Iris pigment epithelial cell (primary cell): ENCODE measurements at places on chromosomes 5 and 9.

DNA sequence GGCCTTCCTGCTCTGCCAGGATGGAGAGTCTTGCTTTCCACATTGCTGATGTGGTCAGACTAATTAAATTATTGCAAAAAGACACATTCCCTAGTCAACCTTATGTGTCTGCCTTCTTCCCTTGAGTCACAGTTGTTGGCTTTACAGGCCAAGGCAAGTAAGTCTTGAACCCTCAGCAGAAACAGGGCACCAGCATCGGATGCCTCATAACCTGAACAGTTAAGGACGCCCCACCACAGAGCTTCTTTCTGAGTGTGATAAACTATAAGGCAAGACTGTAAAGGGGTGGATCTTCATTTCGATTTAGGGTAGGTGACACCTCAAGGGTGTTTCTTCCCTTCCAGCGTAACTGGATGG lies 670 bp upstream of the KIF2A start:
- DNase-seq = no peak

- DNase-seq = no peak
Observed at GRCh38 chr5:135851915-135852845, 17.7 kb downstream of the SLC25A48 start.

GRCh38 chr9:8552732-8553131 lies 753.2 kb upstream of the DMAC1 start:
- no peak for DNase-seq

DNA sequence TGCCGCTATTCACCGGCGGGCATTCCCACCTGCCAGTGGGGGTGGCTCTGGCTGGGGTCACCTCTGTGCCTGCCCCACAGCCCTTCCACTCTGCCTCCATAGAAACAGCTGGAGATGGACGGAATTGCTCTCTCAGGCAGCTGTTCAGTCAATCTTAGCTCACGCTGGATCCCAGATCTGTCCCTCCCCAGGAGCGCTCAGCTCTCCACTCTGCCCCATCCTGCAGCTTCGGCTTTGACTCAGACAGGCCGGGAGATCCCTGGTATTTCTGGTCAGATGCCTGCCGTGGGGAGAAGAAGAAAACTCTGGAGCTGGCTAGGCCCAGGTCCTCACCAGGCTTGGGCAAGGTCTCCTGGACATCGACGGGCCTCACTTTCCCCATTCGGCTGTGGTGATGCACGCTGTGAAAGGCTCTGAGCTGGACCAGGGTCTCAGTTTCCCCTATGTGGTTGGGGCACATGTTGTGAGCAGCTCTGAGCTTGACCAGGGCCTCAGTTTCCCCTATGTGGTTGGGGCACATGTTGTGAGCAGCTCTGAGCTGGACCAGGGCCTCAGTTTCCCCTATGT lies 7.6 kb upstream of the SLC9A3 start:
- DNase-seq = no peak

DNA sequence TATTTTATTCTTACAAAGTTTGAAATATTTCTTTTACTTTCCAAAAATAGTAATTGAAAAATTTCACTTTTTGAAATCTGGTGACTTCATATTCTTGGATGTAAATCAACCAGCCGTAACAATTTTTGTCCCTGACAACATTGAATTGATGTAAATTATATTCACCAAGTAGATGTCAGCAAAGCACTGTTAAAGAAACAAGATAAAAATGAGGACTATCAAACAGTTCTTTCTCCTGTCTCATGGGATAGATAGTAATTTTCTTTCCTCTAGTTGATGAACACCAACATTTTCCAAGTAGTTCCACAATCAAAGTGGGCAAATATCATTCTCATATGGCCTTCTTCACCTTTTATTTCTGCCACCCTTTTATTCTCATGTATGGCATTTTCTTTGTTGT lies 1461.9 kb downstream of the MAT2B start:
- no peak for DNase-seq
